ENCODE measurements at places on chromosomes 2 and 18.

DNA sequence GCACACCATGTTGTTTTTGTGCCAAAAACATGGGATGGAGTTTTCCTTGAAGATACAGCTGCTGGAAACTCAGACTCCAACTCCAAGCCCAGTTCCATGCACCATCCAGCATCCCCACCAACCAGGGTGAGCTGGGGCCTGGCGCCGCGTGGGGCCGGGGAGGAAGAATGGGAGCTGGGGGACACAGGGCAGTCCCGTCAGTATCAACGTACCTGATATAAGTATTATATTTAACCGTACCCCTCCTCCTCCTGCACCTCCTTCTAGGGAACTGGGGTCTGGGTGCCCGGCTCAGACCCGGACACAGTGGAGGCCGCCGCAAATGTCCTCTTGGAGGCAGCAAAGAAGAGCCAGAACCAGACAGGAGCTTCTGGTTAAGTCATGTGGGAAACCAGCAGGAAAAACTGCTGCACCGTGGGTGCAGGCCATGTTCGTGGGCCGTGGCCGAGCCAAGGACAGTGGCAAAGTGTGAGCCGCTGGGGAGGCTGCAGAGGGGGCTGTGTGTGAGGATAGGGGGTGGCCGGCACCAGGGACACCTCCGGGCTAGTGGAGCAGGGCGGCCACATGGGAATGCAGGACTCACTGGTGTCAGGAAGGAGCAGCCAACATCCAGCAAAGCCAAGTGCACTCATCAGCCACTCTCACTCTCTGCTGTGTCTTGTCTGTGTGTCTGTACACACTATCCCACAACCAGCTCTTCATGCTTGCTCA is 112.6 kb downstream of the TMEM18 start:
- DNase-seq, result no peak

DNA sequence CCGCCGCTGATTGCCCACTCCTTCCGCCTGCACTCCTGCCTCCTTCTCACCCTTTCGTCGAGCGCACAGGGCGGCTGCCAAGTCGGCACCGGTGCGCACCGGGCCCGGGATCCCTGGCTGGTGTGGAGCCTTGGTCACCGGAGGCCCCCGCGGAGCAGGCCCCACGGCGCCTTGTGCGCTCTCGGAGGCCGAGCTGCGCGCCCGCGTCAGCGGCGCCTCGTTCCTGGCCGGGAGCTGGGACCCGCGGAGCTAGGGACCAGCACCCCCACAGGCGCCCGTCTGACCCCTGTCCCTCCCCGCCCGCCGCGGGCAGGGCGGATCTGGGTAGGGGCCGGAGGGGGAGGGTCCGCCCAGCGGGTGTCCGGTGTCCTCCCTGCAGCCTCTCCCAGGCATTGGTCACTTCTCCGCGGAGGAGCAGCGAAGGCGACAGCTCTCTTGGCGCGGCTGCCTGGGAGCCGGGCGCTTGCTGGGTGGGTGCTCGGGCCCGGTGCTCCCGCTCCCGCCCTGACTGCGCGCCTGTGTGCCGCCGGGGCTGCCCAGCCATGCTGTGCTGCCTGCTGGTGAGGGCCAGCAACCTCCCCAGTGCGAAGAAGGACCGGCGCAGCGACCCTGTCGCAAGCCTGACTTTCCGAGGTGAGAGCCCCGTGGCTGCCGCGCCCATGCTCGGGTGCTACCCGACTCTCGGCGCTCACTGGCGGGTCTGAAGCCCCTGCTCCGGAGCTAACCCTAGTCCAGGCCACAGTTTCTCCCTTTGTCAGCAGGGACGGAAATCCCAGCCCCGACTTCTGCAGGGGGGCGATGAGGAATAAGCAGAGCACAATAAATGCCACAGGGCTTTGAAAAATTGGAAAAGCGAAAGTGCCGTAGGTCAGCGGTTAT is 13.2 kb downstream of the DYSF start:
- peak; percentile 10 for DNase-seq

- no peak for DNase-seq
Observed at GRCh38 chr18:59416818-59417217, 57.8 kb upstream of the LMAN1 start.

DNA sequence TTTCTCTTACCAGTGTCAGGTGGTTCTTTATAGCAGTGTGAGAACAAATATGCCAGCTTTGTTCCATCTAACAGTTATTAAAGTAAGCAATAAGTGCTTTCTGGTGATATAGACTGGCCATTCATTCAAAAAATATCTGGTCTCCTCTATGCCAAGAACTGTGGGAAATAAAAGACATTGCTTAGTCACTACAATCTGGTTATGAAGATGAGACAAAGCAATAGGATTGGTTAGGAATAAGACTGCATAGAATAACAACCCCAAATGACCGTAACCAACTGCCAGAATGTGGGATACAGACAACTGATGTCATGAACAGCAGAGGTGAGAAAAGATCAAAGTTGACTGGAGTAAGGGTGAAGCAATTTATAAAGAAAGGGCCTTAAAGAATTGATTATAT is 83.8 kb downstream of the MBD2 start:
- peak; percentile 64 for DNase-seq

DNA sequence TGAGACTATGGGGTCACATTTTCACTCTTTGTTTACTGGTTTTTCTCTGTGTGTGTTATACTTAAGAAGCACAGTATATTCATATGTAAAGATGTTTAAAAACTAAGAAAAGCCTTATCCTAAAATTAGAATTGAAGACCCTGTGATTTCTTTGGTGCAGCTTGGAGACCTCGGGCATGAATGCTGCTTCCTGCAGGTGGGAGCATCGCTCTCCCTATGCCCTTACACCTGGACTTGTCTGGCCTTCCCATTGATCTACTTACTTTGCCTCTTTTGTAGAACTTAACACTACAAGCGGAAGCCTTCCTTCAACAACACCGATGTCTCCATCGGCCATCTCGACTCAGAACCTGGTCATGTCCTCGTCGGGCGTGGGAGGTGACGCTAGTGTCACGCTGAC is 114.5 kb downstream of the ZNF236 start:
- DNase-seq, result no peak

GRCh38 chr2:23617811-23618215 is 232.8 kb downstream of the KLHL29 start:
- no peak for DNase-seq

DNA sequence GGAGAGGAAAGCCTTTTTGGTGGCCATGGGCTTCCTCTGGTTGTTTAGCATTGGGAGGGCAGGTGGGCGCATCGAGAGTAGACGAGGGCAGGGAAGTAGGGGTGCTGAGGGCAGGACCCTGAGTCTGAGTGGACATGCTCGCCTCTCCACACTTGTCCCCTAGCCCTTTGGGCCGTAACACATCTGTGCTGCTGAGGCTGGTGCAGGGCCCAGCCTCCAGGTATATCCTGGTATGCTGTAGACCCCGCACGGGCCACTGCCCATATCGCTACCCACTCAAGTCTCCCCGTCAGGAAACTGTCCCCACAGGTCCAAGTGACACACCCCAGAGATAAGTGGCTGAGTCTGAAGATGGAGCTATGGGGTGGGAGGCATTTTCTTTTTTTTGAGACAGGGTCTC is 13.7 kb upstream of the CCDC74B start:
- no peak for DNase-seq

DNA sequence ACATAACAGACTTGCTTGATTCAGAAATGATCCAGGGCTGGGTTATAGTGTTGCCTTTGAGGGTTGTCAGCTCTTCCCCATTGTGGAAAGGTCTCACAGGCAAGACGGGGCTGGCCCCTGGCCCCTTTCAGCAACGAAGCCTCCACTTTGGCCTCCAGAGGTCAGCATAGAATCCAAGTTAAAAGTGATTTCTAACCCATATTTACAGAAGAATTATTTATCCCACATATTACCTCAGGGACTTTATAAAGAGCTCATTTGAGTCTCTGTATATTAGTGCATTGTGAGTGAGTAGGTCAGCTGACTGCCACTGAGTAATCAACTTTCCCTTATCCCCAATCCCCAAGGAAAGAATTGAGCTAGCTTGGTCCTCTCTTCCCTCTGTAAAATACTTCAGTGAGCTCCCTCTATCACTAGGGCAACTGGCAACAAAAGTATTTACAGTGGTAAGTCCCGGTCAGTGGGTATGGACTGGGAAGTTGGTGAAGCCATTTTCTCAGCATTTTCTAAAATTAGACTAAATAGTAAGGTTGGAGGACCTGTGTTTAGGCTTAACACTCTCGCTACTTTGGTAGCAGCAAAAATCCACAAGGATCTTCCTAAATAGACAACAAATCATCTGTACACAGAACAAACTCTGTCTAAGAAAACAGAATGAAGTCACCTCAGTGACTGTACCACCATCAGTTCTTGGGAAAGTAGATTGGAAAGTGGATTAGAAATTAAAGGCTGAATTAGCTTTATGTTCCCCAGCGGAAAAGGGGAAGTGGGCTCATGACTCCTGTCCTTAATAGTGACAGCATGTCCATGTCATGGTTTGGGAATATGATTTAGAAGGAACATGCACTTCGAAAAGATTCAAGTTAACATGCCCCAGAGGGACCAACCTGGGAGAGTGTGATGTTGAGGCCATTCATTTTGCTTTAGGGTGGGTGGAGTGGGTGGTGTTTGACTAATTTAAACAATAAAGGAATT is 171.0 kb upstream of the SIX3 start:
- DNase-seq, result no peak

DNA sequence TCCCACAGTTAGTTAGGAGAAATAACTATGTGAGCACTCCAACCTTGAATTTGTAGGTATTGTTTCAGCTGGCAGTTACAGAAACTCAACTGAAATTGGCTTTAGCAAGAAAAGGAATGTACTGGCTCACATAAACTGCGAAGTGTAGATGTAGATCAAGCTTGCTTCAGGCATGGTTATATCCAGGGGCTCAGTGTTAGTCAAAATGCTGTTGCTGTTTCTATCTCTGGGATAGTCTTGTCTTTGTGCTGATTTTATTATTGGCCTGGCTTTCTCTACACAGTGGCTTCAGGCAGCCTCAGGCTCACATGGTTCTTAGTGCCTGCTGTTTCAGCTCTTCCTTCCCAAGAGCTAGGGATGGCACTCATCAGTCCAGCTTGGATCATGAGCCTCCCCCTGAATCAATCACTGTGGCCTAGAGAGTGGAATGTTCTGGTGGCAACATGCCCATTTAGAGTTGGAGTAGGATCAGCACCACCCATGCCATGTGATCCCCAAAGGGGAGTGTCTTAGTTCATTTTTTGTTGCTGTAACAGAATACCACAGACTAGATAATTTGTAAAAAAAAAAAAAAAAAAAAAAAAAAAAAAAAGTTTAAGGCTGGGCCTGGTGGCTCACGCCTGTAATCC is 69.1 kb upstream of the FOXI3 start:
- DNase-seq, result peak; percentile 11

DNA sequence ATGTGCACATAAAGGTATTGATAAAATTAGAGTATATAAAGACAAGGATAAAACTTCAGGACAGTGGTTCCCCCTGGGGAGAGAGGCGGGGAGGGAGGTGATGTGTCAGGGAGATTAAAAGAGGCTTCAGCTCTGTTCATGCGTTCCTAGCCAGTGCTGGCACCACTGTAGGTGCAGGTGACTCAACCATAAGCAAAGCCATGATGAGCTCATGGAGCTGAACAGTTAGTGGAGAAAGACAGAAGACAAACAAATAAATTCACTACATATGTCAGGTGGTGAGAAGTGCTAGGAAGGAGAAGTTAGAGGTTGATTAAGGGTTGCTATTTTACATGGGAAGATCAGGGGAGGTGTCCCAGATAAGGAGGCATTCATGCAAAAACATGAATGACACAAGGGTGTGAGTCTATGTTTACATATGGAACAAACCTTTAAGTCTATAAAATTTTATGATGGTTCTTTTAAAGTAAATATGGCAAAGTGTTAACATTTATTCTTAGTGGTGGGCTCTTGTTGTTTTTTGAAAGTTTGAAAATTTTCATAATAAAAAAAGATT is 136.0 kb downstream of the ANKRD44 start:
- DNase-seq, result peak; percentile 56

- DNase-seq, result no peak
Observed at GRCh38 chr2:49296107-49296867, 142.0 kb upstream of the FSHR start.

- DNase-seq, result peak; percentile 8
Observed at GRCh38 chr2:8500124-8501054, 181.5 kb upstream of the ID2 start.
